Activated CD4-positive, alpha-beta memory T cell treated with anti-CD3 and anti-CD28 coated beads, Interleukin-2, amount 10 ng/mL, durations not matched to agents 7 days and 5 days (primary cell): ENCODE measurements at places on chromosomes 2 and 18.

DNA sequence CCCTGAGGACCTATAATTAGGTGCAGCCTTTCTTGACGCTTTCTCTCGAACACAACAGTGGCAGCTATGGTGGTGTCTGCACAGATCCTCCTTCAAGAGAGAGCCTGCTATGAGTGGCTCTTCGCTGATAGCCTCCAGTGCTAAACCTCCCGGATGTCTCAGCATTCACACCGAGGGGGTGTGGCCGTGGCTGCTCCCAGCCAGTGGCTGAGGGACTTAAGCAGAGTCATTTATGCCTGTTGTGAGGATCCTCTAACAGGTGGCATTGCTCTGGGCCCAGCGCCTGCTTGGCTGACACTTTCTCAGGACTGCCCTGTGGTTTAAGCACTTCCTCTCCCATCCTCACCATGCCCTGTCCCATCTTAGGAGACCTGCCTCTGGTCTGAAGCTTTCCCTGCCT, 592.0 kb upstream of the LRRTM1 start:
- no peak for DNase-seq

GRCh38 chr2:167212014-167212648, 323.9 kb downstream of the XIRP2 start:
- DNase-seq = no peak

- DNase-seq = no peak
These were observed 177.8 kb downstream of the LNPK start for GRCh38 chr2:175824243-175824642.

DNA sequence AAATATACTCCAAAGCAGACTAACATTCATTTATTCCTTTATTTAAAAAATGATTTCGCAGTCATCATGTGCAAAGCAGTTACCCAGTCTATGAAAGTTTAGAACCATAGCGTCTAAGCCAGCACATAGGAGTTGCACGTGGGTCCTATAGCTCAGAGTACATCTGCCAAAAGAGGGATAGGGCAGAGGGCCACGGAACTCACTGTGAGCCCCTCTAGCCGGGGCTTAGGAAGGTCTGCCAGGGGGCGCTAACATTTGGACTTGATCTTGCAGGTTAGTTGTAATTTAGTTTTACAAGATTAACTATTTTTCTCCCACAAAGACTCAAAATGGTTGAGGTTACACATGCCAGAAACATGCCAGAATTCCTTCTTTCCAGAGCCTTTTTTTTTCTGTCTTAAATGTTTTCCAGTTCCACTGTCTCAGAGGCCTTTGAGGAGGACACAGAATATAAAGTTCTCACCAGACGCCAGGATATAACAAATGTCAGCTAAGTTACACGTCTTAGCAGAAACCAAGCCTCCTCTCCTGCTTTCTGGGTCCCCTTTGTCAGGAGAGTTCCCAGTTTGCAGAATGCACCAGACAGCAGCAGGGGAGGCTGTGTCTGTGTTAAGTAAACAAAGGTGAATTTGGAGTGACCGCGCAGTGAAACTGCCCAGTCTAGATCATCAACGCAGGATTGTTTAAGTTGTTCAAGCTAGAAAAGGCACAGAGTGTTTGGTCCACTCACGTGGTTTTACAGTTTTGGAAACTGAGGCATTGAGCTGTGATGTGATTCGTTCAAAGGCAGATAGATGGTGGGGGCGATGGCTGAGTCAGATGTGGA, 292.0 kb downstream of the PRKCE start:
- DNase-seq = no peak

DNA sequence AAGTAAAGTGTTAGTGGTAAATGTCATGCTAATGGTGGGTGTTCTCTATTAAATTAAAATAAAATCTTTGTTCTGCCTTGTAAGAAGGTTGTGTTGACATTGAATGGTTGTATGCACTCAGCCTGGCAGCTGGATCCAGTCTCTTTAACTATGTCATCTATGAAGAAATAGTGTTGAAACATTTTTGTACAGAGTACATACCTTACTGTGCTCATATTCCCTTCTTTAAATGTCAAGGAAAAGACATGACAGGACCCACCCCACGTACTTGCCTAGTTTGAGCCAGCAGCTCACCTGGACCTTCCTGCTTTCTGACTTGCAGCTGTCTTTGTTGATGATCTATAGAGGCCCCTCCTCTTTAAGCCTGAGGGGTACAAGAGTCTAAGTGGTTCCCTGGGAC, 85.6 kb upstream of the ST3GAL5 start:
- DNase-seq = no peak

- DNase-seq = no peak
These were observed 42.9 kb downstream of the CDCA7 start for GRCh38 chr2:173397539-173397938.

DNA sequence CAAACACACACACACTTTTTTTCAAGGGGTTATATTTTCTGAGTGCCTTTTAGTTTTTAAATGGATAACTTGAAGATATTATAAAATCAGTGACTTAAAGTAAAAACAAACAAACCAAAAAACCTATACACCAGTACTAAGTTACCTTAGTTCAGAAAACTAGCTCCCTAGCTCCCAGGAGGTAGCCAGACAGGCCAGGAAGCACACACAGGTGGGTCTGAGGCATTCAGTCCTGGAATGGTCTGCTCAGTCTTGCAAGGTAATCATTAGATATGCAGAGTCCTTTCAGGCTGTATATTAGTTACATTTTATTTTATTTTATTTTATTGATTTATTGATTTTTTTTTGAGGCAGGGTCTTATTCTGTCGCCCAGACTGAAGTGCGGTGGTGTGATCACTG, 10.7 kb upstream of the DYNC2LI1 start:
- no peak for DNase-seq

DNA sequence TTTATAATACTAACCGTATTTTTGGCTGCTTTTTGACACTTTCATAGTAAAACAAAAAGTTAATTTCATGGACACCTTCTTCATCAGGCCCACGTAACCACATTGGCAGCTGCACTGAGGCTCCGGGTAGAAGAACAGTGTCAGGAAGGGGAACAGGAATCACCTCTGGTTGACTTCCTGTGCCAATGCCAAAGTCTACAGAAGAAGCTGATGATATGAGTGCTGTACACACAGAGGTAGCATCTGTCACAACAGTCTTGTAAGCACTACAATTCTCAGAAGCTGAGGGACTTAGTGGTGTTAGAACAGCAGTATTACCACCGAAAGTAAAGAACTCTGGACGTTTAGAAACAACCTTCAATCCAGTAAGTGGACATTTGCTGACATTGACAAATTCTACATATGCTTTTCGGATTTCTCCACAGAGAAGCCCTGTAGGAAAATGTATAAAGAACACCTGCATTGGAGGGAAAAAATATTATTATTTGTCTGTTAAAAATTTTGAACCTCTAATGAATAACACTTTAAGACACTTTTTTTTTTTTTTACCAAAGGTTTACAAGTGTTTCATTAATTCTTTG, 85.3 kb downstream of the TRAPPC8 start:
- no peak for DNase-seq

GRCh38 chr18:63192885-63193349, 126.7 kb downstream of the BCL2 start:
- no peak for DNase-seq

- no peak for DNase-seq
These were observed 59.4 kb downstream of the DGKD start for GRCh38 chr2:233413559-233414272.

GRCh38 chr2:71583876-71584275, 130.5 kb downstream of the DYSF start:
- DNase-seq = no peak

DNA sequence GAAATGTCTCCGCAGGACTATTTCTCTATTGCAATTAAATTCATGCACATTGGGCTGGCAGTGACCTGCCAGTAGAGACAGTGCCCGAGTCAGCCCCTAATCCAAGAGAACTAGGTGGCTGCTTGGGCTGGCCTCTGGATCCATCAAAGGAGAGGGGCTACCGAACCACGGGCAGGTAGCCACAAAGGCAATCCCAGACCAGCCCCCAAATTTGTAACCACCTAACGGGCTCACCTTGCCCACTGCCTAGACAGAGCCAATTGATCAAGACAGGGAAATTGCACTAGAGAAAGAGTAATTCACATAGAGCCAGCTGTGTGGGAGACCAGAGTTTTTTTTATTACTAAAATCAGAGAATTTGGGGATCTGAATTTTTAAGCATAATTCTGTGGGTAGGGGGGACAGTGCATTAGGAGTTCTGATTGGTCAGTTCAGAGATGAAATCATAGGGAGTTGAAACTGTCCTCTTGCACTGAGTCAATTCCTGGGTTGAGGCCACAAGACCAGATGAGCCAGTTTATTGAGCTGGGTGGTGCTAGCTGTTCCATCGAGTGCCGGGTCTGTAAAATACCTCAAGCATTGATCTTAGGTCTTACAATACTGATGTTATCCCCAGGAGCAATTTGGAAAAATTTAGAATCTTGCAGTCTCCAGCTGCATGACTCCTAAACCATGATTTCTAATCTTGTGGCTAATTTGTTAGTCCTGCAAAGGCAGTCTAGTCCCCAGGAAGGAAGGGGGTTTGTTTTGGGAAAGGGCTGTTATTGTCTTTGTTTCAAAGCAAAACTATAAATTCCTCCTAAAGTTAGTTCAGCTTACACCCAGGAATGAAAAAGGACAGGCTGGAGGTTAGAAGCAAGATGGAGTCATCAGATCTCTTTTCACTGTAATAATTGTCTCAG, 260.4 kb upstream of the SP5 start:
- no peak for DNase-seq

- no peak for DNase-seq
These were observed 24.9 kb upstream of the EPC2 start for GRCh38 chr2:148619560-148620195.

DNA sequence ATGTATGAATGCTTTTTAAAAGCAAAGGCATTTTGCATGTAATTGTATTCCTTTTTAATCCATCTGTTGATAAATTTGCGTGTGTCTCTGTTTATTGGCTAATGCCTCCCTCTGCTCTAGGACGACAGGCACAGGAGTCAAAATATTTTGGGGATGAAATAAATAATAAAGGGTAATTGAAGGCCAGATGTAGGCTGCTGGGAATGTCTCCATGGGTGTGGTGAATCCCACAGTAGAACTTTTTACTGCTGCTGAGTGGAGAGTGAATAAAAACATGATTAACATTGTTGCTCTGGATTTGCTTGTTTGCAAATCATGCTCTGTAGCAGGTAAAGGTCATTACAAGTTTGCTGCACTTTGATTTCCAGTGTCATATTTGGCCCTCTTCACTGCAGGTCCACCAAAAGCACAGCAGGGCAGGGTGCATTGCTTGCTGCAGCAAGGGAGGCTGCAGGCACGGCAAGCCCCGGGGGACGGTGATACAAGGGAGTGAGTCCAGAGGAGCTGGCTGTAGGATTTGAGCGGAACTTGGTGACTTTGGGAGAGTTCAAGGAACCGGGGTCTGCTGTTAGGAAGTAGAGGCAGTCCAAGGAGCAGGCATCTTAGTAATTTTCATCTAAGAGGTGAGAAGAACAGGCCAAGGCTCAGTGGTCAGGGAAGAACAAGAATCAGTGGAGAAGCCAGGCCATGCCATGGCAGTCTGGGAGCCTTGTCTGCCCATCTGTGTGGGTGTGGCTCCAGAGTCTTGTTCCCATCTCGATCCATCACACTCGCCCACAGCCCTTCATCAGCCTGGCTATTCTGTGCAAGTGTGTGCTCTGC, 201.5 kb upstream of the RAB6C start:
- DNase-seq = no peak

GRCh38 chr2:33859811-33860461, 260.8 kb upstream of the FAM98A start:
- no peak for DNase-seq

GRCh38 chr2:1791685-1792435, 47.5 kb upstream of the PXDN start:
- no peak for DNase-seq

DNA sequence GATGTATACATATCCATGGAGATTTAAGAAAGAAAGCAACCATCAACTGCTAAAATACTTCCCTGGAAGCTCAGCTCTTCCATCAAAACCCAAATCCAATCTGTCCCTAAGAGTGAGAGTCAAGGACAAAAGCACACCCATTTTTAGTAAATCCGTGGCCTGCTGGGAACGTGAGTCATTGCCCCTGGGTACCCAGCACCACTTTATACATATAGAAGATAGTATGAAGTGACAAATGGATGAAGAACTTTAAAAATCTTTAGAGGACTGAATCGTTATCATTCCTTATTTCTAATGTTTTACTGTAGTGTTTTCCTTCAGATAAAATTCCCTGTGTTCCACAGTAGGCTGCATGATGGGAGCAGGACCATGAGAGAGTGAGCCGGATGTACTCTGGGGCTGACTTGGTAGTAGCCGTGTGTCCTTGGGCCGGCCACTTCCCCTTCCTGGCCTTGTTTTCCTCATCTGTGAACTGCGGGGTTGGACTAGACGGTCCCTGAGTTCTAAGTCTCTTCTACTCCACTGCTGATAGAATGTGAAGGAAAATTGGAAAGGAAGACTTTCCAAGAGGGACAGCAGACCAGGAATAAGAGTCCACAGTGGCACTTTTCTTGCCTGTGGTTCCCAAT, 28.5 kb upstream of the CEP68 start:
- DNase-seq = no peak

DNA sequence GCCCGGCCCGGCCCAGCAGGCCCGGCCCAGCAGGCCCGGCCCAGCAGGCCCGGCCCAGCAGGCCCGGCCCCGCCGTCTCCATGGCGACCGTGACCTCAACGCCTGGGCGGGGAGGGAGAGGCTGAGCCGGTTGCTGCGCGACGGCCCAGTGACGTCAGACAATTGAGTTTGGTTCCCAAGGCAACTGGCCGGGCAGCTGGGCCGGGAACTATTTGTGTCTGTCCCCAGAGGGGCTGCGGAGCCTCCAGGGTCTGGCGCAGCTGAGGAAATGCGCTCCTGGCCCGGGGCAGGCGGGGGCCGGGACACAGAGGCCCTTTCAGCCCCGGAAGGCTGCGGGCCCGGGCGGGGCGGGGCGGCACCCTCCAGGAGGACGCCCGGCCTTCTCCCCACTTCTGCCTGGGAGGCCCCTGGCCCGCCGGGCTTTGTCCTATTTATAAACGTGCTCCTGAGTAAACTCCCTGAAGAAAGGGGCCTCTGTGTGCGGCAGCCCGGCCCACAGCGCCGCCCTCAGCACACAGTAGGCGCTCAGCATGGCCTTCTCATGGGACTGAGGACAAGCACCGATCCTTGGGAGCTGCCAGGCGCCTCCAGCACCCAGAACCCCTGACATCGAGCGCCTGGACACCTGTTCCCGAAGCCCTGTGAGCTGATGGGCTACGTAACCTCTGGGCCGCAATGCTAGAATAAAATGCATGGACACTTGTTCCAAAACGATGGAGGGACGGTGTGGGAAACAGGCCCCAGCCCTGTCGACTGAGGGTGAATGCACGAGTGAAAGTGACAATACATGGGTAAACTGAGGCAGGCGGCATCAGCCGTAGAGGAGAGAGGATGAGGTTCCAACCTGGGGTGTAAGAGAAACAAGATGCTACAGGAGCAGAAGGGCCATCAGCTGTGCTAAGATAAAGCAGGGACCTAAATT, 12.3 kb downstream of the TEX44 start:
- peak; percentile 95 for DNase-seq

- no peak for DNase-seq
These were observed 37.6 kb downstream of the CDH7 start for GRCh38 chr18:65788373-65788772.
